ENCODE measurements at places on chromosomes 1 and 21.

DNA sequence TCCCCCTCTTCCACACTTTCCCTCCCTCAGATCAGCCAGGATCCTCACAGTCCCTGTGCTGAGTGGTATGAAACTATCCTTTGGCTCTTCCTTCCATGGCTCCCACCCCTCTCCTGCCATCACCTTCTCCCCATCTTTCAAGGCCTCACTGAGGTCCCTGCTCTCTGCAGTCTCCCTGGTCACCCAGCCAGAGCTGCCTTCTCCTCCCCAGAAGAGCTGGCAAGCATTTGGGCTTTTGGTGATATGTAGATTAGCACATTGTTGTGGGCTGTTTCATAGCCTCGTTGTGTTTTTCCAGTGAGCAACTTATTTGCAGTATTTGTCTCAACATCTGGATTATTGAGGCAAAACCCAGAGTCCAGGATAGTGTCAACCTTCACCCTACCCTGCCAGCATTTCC lies 2.2 kb downstream of the CSF1 start:
- DNase-seq = no peak

DNA sequence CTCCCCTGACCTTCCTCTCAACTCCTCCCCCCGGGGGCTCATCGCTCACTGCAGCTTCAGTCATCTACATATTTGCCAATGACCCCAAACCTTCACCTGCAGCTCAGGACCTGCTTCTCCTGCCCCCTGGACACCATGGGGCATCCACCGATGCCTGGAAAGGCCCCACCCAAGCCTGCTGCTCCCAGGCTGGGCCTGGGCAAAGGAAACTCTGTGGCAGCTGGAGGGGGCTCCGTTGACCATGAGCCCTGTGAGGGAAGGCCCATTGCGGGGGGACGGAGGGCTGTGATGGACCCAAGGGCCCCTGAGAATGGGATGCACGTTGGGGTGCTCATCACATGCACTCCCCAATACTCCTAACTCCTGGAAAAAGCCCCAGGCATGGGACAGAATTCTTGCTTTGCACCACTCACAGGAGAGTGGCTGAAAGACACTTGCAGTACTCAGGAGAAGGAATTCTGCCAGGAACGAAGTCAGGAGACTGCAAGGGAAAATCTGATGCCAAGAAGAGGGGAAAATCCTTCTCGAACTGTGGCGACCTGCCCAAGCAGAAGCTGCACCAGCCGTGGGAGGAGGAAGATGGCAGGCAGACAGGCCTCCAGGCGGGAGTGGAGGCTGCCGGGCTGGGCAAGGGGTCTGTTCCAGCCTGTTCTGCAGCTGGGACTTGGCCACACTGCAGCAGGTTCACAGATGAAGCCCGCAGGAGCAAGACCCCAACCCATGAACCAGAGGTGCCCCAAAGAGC lies 18.4 kb downstream of the MATN1 start:
- no peak for DNase-seq

DNA sequence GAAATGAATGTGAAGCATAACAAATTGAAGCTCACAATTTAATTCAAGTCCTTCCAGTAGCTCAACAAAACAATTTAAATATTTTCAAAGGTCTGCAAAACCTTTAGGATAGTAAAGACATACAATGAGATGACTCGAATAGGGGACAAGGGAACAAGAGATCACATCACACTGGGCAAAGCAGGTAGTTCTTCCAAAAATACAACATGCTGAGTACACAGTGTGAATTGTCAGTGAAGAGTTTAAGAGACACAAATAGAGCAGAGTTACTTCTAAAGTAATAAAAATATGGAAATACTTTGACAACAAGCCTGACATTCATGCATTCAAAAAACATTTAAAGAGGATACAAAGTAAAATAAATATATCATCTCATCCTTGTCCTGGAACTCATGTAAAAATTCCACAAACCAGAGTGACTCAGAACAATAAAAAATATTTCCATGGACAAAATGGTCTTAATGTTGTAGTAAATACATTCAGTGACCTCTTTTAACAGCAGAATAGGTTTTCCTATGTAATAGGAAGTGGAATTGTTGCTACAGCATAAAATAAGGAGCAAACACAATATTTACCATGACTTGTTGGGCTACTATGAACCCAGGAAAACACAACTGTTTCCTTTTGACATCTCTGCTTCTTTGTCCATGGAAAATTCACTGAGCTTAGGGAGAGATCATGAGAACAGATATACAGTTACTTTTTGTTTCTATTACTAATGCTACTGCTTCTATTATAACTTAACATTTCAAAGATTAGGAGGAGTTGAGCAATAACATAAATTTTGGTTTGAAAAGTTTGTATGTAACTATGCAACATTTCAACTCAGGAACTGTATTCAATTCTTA lies 83.7 kb upstream of the BCL10 start:
- no peak for DNase-seq

DNA sequence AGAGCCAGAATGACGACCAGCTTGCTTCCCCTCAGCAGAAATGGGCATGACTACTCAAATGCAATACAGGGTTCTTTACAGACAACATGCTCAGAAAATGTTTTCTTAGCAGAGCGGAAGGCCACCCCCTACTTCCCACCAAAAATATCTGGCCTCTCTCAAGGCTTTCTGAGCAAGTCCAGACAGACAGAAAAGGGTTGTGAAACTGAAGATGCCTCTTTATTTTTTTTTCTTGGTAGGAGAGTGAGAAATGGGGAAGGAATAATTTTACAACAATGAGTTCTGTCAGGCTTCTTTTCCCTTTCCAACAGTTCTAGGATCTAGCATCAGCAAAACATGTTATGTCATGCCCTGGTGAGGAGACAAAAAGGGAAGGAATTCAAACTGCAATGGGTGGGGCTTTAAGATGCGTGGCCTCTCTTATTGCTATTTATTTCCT lies 172.0 kb upstream of the CAMK1G start:
- DNase-seq = no peak

DNA sequence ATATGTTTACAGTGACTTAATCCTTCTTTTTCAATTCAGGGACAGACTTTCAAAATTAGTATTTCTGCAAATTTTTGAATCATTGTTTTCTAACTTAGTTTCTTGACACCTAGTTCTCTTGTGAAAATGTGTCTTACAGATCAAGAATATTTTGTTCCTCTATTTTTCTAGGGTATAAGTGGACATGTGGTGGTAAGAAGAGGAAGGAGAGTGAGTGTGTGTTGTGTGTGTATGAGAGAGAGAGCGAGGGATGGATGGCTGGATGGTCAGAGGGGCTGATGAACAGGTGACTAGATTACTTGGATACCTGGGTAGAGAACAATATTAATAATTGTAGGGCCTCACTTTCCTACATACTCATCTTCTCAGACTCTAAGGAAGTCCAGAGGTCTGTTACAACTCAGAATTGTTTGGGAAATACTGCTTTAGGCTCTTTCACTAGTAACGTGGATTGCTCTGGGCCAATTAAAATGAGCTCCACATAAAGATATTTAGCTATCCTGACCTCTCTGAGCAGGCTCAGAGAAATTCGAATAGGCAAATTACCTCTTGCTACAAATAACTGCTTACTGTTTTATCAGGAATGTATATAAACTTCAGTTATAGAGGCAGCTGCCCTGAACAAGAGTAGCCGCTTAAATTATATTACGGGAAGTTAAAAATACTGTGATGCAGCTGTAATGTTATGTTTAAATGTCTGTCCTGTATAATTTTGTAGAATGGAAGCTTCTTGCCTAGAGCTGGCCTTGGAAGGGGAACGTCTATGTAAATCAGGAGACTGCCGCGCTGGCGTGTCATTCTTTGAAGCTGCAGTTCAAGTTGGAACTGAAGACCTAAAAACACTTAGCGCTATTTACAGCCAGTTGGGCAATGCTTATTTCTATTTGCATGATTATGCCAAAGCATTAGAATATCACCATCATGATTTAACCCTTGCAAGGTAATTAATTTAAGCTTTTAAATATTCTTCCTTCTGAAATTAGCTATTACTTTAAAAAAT lies 19.7 kb downstream of the GPSM2 start:
- DNase-seq = no peak

DNA sequence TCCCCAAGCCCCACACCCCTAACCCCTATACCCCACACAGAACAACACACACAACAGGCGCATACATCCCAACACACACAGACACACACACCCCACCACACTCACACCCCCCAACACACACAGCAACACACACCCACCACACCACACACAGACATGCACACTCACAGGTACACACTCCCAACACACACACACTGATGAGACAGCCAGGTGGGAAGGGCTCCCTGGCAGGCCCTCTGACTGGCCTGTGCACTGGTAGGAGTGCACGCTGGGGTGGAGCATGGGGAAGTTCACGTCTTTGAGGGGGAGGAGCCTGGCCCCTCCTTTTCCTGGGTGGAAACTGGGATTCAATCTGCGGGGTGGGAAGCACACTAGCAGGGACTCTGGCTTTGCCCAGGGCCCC lies 116.7 kb downstream of the RHOU start:
- DNase-seq = no peak

DNA sequence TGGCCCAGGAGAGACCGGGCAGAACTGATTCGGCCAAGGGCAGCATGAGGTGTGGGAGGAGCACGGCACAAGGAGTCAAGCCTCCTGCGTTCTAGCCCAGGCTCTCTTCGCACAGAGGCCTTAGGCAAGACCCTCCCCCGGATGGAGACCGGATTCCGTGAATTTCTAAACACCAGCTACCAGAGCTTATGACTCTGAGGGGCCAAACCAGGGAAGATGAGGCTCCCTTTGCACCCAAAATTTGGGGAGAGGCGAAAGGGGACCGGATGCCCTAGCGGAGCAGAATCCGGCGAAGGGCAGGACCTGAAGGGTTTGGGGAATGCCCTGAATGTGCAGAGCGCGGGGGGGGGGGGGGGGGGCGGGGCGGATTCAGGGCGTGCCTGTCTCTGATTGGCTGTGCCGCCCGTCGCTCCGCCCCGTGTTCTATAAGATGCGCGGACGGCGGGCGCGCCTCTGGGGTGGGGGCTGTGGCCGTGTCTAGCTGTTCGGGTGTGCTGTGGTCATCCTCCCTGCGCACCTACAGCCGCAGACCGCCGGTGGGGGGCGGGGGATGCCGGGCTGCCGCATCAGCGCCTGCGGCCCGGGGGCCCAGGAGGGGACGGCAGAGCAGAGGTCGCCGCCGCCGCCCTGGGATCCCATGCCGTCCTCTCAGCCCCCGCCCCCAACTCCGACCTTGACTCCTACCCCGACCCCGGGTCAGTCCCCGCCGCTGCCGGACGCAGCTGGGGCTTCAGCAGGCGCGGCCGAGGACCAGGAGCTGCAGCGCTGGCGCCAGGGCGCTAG lies at the start of gene TRNP1:
Gene TRNP1, plus strand, starts transcription at position 456 of the 783 bp plus-strand sequence. Its CDS starts 95 bp downstream, at position 551.
- DNase-seq = no peak

GRCh38 chr1:3003039-3003940 lies 18.0 kb upstream of the ACTRT2 start:
- DNase-seq = no peak

- DNase-seq = no peak
Observed at GRCh38 chr1:241624935-241625334, 15.2 kb downstream of the CHML start.

DNA sequence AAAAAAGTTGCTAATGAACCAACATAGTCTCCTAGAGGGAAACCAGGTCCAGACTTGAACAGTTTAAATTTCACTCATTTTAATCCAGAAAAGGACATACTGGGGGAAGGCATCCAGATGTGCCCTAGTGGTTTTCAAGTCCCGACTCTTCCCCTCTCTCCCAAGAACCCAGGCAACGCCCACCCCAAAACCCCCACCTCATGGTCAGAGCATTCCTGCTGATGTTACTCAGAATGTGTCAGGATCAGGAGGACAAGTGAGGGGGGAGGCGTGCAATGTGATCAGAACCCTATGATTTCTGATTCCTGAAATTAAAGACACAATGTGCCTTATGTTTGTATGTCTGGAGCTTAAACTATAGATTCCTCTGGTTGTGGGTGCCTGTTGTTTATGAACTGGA lies 1.6 kb upstream of the CTSK start:
- no peak for DNase-seq

DNA sequence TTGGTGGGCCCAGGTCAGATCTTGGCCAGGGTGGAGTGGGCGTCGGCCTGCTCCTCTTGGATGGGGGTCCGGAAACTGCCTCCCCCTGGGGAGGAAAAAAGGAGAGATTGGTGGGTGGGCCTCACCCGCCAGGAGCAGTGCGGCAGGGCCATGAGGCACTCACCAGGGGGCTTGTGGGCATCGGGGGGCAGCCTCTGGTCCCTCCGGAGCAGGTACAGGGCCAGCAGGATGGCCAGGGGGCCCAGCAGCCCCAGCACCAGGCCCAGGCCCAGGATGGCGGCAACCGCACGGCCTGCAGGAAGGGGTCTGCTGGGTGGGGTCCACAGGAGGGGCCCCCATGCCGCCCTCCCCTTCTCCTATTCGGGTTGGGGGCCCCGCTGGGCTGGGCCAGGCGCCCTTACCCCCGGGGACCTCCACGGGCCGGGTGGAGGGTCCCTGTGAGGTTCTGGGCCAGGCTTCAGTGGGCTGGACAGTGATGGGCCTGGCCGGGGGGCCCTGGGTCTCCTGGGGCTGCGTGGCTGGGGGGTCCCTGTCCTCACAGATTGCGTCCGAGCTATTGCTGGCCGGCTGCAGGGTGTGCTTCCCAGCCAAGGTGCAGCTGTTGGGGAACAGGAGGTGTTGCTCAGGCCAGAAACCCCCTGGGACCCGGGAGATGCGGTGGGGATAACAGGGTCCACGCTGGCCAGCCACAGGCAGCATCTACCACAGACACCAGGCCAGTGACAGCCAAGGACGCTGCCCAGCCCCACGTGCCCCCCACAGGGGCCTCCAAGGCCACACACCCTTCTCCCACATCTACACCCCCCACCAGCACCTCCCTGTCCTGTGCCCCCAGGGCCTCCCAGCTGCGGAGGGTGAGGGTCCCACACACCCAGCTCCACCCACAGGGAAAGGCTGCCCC lies 2.2 kb downstream of the TNFRSF4 start:
- DNase-seq = no peak

GRCh38 chr1:153544453-153545066 lies 1.0 kb downstream of the S100A4 start:
- no peak for DNase-seq

- no peak for DNase-seq
Observed at GRCh38 chr21:34123609-34124008, 50.2 kb downstream of the MRPS6 start.

DNA sequence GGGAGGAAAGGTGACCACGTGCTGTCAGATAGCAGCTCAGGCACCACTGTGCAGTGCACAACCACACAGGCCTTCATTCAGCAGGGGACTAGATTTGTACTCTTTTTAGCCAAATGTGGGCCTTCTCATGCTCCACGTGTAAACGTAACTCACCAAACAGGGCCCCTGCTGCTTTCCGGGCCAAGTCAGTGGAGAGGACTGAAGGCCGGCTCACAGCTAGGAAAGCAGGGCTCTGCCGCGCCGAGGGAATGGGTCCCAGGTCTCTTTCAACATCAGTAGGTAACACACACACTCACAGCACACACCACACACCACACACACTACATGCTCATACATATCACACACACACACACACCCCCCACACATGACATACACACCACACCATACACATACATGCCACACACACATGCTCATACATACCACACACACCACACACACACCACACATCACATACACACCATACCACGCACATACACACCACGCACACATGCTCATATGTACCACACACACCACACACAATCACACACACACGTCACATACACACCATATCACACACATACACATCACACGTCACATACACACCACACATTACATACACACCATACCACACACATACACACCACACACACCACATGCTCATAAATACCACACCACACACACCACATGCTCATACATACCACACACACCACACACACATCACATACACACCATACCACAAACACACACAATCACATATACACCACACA lies 124.0 kb upstream of the ERG start:
- no peak for DNase-seq

Measured in cerebellar nuclear complex (tissue), 1 donor.